ENCODE measurements at places on chromosomes 13 and 19.

GRCh38 chr13:41461527-41462139 is 4.3 kb downstream of the RGCC start:
- no peak for DNase-seq

DNA sequence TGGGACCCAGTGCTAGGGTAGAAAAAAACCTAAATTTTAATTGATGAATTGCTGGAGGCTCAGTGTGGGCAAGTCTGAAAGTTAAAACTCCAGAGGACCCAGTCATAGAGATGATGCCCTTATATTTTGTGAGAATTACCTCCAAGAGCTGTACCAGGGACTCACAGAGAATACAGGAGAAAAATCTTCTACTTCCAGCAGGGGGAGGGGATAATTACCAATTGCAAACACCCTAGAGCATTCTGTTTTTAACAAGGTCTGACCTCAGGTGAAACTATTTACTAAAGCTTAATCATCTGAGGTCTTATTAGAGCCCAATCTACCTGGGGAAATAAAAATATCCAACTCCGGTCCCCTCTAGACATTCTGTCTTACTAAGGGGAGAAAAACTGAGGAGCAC is 994.7 kb upstream of the MIR17HG start:
- DNase-seq: no peak

- DNase-seq: no peak
Measured at GRCh38 chr13:59363313-59363712, 800.4 kb downstream of the DIAPH3 start.

GRCh38 chr13:79614250-79614918 is 133.4 kb downstream of the NDFIP2 start:
- DNase-seq: no peak

DNA sequence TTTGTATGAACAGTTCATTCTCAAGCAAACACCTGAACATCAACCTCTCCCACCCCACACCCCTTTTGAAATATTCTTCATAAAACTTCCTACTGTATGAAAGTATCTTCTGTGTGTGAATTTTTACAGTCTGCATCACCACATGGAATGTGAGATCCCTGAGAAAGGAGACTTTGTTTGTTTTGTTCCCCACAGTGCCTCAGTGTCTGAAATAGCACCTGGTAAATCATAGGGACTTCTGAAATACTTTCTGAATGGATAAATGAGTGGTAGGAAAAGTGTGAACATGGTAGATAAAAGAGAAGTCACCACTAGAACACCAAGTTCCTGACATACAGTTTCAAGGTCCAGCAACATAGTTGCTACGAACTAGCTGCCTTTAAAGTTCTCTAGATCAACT is 1071.2 kb downstream of the EFNB2 start:
- peak; percentile 34 for DNase-seq

DNA sequence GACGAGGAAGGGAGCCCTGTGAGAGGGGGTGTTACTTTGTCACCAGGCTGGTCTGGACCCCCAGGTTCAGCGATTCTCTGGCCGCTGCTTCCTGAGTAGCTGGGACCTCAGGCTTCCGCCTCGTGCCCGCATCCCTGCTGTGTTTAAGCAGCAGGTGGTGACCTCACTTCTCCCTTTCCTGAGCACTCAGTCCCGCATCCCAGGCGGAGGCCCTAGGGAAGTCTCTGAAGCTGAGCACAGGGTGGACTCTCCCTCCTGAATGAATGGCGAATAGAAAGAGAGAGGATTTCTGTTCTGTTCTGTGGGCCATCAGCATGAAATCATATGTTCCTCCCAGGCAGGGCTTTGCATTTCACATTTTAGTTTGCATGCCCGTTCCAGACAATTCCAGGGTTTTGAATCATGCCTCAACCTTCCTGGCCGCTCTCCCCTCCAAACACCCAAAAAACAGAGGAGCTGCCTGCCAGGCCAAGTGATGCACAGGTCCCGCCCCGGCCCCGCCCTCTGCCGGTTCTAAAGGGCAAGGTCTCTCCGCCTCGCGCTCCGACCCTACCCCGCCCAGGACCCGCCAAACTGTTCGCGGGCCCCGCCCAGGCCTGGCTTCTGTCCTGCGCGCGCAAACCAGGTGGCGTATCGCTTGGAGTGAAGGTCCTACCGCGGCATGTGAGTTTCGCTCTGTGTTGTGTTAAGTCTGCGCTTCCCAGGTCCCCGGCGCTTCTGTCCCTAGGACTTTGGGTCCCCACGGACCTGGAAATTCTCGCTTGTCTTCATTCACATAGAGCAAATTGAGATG is 35.1 kb upstream of the ZNF808 start:
- no peak for DNase-seq

DNA sequence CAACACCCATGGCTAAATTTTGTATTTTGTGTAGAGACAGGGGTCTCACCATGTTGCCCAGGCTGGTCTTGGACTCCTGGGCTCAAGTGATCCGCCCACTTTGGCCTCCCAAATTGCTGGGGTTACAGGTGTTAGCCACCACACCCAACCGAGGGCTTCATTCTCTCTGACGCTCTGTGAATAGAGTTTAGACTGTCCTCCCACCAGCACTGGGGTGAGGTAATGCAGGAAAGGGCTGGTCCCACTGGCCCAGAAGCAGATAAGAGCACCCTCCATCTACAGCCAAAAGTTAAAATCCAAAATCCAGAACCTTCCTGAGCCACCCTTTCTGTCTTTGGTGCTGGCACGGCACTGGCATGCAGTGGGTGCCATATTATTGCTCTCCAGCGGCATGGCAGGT is 31.8 kb upstream of the HOMER3 start:
- DNase-seq: no peak

GRCh38 chr19:47609906-47610894 is 1.3 kb downstream of the BICRA start:
- DNase-seq: peak; percentile 74

DNA sequence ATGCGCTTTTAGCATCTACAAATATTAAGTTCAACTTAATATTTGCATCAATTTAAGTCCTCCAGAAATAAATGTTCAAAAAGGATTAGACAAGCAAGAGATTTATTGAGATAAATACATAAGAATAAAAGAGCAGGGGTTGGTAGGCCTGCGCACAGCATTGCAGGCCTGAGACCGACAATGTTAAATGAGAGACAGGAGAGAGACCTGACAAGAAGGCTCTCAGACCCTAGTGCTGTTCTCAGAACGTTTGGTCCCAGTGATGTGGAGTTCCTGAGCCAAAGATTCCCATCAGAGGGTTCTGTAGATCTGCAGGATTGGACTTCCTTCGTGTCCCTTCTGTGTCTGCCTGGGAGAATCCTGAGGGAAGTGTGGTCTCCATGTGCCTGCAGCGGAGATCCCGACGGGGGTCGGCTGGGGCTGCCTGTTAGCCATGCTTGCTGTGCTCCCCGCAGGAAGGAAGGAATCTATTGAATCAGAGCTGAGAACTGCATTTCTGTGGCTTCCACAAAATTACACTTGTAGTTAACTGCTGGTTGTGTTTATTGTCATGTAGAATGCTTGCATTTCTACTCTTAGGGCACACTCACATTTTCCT is 369.9 kb upstream of the SLC10A2 start:
- no peak for DNase-seq

- no peak for DNase-seq
Measured at GRCh38 chr19:47005873-47006272, 13.8 kb upstream of the NPAS1 start.

- DNase-seq: peak; percentile 80
Measured at GRCh38 chr13:33191425-33192210, 93.9 kb downstream of the STARD13 start.

DNA sequence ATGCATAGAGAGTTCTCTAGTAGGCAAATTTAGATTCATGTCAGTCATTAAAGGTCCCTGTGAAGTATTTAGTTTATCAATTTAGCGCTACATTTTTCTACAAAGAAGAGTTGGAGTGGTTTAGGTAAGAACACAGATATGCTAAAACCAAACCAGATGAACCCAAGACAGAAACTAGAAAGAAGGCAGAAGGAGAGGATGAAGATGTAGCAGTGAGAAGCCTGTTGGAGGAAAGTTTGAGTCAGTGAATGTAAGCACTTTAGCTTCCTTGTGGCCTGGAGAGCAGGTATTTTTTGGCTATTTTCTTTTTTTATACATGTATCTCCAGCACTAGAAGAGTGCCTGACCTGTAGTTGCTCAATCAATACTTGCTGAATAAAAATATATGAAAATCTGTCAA is 223.7 kb downstream of the KCNRG start:
- DNase-seq: no peak

Data from astrocyte of the hippocampus (primary cell).